ENCODE measurements at places on chromosomes 11 and 22.

DNA sequence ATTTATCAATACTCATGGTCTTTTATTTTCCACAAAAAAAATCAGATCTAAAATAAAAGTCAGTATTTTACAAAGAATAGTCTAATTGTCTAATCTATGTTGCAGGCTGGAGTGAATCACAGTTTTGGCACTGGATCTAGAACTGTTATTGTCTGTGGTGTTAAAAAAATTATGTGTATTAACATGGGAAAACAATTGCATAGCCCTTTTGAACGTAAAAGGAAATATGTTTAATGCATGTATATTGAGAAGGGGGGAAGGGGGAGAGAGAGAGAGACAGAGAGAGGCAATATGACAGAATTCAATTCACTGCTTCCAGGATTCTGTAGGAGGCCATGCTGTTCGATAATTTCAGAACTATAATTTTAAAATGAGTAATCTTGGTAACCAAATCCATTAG lies 324.9 kb upstream of the CCDC90B start:
- DNase-seq, result no peak

DNA sequence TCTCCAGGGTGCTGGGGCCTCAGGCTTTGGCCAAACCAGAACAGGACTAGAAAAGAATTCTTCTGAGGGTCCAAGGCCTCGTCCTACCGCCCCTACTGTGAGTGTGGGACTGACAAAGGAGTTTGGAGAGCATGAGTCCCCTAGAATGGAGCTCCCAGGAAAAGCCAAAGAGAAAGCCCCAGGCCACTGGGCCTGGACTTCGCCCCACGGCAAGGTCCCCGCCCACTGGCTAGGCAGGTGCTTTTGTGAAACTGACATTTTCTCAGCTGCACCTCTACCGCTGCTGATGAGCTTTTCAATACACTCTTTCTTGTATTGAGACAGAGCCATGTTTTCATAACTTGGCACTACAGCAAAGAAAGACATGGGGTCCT lies 9.7 kb upstream of the FGF3 start:
- DNase-seq, result no peak

DNA sequence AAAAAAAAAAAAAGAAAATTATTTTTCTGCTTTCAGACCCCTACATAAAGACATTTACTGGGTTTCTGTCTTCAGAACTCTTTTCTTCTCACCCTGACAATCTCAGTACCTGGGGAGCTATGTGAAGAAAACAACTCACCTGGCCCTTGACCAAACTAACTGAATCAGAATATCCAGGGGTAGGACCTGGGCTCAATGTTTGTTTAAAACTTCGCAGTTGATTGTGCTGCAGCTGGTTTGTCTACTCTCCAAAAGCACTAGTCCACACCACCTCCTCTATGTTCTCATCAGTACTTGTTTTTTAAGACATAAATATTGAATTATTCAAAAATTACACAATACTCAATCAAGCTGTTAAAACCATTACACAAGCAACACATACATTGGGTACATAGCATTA lies 34.8 kb downstream of the EIF3F start:
- DNase-seq, result no peak

DNA sequence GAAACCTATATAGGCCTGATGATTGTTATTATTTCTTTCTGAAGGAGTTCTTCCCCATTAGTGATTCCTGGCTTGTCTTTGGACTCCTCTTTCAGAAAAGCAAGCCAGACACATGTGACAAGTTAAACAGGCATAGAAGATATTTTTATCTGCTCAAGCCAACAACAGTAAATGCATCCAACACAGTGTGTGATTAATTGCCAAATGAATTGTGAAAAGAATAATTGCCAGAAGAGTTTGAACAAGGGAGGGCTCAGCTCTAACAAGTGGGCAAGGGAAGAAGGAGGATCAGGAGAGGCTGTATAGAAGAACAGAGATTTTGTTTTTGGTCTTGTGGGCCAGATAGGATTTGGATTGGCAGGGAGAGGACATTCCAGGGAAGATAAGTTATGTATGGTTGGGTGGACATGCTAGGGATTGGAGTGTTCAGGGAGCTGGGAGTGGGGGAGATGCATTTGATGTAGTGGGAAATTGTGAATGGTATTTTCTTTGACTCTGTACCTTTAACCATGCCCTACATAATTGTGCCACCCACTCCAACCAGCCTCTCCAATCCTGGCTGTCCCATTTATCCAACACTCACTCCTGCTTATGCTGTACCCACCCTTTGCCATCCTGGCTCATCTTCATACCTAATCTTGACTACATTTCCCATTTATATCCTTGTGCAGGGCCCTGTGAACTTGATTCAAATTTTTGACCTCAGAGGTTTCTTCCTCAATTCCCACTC lies 172.8 kb downstream of the RRAS2 start:
- DNase-seq, result peak; percentile 71

DNA sequence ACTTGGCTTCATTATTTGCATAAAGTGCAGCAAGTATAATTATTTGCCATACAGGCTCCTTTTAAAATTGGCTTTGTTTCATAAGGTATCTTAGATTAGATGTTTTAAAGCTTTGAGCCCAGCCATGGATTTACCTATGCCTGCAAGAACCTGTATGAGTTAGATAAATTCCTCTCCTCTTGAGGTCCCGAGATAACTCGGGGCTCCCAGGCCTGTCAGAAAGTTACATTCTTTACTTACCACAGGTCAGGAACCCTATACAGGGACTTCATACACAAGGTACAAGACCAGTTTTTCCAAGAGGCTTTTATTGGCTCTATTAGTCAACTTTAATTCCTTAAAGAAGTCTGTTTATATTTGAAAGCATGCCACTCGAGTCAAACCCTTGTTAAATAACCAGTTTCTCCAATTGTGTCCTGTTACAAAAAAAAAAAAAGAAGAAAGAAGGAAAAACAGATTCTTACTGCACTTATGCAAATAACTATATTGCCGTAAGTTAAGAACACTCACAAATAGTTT lies 2.3 kb upstream of the C1QTNF6 start:
- no peak for DNase-seq

- DNase-seq, result no peak
Observed at GRCh38 chr11:64872790-64873488, 5.5 kb downstream of the EHD1 start.

DNA sequence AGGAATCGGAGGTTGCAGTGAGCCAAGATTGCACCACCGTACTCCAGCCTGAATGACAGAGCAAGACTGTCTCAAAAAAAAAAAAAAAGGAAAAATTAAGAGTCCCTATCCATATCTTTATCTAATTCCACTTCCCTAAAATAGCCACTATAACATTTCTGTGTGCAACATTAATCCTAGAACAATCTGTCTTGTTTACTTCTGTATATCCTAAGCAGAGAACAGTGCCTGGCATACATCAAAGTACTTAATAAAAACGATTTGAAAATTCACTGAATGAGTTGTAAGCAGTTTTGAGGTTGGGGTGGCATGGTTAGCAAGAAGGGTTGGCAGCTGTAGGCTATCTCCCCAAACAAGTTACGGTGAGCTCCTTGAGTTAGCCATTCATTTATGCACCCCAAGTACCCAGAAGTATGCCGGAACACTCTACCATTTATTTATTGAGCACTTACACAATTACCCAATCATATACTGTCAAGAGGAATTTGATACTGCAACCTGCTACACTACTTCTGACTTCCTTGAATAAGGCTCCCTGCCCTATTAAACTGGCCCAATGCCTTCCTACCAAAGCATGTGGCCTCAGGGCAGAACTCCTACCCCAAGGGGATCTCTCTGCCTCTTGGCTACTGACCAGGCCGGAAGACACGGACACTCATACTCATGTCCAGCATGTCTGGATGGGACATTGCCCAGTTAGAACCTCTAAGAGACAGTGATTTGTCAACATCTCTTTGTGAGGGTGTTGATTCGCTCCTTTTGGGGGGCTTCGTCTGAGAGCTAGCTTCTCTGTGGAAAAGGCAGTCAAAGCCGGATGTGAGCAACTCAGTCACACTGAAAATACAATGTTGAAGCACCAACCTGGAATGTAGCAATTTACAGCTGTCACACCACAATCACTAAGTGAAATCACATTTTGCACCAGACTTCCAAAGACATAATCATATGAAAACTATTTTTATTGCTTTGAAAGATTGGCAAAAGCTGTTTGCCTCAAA lies 16.3 kb upstream of the TMEM41B start:
- peak; percentile 14 for DNase-seq

GRCh38 chr11:83265331-83265730 lies 20.8 kb downstream of the CCDC90B start:
- no peak for DNase-seq

DNA sequence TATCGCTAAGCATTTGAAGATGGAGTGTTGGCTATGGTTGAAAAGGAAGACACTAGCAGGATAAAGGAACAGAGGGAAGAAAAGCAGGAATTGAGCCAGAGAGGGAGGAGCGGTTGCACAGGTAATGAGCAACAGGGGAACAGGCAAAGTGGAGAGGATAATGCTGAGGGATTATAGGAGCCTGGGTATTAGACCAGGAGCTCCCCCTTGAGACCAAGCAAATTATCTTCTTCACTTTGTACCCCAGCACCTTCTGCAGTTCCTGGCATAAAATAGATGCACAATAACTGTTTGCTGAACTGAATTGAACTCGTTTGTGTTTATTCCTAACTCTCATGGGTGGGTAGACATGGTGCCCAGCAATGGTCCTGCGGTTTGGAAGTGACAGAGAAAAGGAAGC lies 54.6 kb upstream of the OR5P2 start:
- DNase-seq, result no peak

GRCh38 chr11:2781408-2782274 lies 81.8 kb upstream of the KCNQ1OT1 start:
- no peak for DNase-seq

DNA sequence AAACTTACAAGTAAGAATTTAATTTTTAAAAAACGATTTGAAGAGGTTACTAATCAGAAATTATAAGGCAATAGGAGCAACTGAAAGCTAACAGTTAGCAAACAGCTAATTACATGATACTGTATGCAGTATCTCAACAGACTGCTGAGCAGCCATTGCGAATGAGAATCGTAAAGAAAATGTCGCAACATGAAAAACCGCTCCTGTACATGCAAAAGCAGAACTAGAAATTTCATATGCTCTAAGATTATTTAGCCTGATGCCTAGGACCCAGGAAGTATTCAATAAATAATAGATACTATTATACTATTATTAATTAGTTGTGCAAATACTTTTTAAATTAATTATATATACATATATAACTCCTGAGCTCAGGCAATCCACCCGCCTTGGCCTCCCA lies 48.7 kb upstream of the EP300 start:
- no peak for DNase-seq

DNA sequence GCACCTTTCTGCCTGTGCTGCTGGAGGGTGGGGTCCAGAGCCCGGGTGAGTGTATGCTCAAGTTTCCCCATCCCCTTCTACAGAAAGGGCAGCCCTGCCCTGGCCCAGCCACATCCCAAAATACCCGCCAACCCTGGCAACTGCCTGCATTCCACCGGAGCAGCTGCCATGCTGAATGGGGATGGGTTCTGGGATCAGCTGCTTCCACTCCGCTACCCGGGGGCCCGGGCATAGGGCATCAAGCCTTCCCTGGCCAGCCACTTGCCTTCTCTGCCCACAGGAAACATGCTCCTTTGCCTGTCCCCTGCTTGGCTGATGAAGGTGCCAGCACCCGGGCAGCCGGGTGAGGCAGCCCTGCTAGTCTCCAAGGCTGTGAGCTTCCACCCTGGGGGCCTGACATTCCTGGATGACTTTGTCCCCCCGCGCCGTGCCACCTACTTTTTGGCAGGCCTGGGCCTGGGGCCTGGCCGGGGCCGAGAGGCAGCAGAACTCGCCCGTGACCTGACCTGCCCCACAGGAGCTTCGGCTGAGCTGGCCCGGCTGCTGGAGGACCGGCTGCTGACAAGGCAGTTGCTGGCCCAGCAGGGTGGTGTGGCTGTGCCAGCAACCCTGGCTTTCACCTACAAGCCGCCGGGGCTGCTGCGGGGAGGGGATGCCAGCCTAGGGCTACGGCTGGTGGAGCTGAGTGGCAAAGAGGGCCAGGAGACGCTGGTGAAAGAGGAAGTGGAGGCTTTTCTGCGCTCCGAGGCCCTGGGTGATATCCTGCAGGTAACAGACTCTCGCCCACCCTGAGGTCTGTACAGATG lies 3.2 kb downstream of the CARNS1 start:
- no peak for DNase-seq

DNA sequence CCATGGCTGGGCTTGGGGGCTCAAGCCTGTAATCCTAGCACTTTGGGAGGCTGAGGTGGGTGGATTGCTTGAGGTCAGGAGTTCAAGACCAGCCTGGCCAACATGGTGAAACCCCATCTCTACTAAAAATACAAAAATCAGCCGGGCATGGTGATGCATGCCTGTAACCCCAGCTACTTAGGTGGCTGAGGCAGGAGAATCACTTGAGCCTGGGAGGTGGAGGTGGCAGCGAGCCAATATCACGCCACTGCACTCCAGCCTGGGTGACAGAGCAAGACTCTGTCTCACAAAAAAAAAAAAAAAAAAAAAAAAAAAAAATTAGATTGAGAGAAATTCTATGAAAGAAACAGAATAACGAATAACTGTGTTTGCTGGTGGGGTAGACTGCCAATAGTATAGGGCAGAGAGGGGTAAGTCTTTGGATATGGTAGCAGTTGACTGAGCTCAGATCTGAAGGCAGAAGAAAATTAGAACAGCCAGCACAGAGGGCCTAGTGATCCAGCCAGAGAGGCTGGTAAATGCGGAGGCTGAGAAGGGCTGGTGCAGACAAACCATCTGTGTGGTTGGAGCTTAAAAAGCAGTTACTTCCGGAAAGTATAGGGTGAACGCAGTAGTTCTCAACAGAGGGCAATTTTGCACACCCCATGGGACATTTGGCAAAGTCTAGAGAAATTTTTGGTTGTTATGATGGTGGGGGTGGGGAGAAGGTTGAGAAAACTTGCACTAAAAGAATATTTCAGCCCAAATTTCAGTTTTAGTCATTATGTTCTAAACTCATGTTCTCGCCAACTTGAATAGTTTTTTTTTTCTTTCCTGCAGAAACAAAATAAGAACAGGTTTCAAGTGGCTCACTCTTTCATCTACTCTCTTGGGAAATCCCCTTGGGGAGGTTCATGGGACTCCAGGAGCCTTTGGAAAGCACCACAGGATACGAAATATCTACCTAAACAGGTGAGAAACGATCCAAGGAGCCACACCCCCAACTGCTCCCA lies 1.6 kb upstream of the HORMAD2 start:
- DNase-seq, result no peak

- no peak for DNase-seq
Observed at GRCh38 chr22:41551877-41552582, 7.8 kb upstream of the POLR3H start.

DNA sequence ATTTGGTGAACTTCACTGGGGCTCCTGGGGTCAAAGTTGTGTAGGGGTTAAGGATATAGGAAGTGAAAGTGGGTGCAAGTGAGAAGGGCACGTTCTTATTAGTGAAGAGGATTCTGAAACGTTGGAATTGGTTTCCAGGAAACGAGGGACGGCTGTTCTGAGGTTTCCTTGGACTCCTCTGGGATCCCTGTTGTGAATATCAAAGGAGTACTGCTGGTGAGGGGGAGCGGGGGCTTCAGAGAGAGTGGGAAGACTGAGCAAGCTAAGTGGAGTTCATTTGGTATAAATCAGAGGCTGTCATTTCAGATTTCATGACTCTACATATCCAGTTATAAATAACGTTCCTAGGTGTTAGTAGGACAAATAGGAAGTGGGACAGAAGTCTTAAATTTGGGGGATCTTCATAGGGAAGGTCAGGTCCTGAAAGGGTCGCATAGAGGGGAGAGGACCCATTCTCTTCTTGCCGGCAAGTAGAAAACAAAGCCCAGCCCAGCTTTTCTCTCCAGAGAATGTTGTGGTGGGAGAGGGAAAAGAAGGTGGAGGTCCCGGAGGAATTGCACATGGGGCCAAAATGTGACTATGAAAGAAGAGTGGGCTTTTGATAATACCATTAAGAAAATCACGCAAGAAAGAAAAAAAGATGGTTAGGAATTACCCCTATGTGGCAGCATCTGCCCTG lies 1.1 kb upstream of the NELL1 start:
- peak; percentile 36 for DNase-seq

Measured in eye (tissue), 1 donor.